Neural progenitor cell (in vitro differentiated cells): ENCODE measurements at places on chromosomes 12 and 14. TPM values are rescaled to one million over a fixed set of nuclear protein-coding genes. Genes with fewer than 3 reads are reported as not detected.

The CPNE8 gene
- total RNA-seq: 13.0 and 19.5 TPM in 2 replicates

The METTL3 gene
- 99.5 and 108 TPM in 2 replicates for total RNA-seq

The TCL1B gene
- total RNA-seq: 0.12 TPM in 1 of 2 replicates, not detected in the other

GRCh38 chr14:55092341-55092740 is 36.7 kb upstream of the LGALS3 start:
- DNase-seq: no peak
